ENCODE measurements at places on chromosomes 6 and 20. TPM values are rescaled to one million over a fixed set of nuclear protein-coding genes. Genes with fewer than 3 reads are reported as not detected.

DNA sequence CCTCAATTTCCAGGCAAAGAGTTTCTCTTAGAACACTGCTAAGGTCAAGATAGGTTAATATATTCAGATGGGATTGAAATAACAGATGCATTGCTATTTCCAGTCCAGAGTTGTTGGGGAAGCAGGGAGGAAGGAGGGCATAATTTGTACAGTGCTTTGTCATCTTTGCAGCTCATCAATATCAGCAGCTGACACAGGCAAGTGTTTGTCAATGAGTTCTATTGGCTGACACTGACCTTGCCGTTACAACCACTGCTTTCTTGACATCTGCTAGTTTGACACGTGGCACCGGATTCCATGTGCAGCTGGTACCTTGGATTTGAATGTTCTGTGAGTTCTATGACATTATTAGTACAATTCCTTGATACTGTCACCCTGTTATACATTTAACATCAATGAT, 28.0 kb upstream of the MLIP start:
- H3K27ac ChIP-seq, result no peak overlapping the region
- no peak overlapping the region for H3K4me3 ChIP-seq
- H3K4me1 ChIP-seq, result no peaks in the 10 kb centered on the region
- no peaks in the 10 kb centered on the region for H3K27me3 ChIP-seq

DNA sequence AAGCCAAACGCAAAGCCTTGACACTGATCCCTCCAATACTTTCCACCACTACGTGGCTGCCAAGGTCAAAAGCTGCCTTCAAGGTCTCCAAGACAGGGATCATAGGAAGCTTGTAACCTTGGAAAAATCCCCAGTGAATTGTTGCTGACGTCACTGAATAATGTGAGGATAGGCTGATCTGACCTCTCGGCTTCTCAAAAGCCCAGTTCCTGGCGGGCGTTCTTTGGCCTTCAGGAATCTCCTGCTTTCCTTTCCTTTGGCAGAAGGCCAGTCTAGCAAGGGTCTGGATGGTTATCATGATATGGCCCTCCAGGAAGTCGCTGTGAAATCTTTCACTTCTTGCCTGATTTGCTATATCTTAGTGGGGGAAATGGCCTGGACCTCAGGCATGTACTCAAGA, 61.4 kb upstream of the TNFAIP3 start:
- H3K4me1 ChIP-seq, result peaks cover 51% of the 10 kb centered on the region
- H3K4me3 ChIP-seq, result no peak overlapping the region
- no peaks in the 10 kb centered on the region for H3K27me3 ChIP-seq
- H3K27ac ChIP-seq, result no peak overlapping the region

THBD gene
- total RNA-seq, result not detected

- peaks cover 3% of the 10 kb centered on the region for H3K4me1 ChIP-seq
- no peaks in the 10 kb centered on the region for H3K27me3 ChIP-seq
- no peak overlapping the region for H3K27ac ChIP-seq
- H3K36me3 ChIP-seq, result no peaks in the 10 kb centered on the region
- no peak overlapping the region for H3K4me3 ChIP-seq
These were observed 16.1 kb upstream of the SRSF3 start for GRCh38 chr6:36578030-36578429.

TMEM170B gene
- 0.62 TPM for total RNA-seq

C6orf15 gene
- not detected for total RNA-seq

RNF8 gene
- total RNA-seq, result 28.5 TPM

GRCh38 chr20:2752567-2753460, 47.6 kb downstream of the CPXM1 start:
- no peaks in the 10 kb centered on the region for H3K36me3 ChIP-seq
- no peak overlapping the region for H3K27ac ChIP-seq
- peaks cover 16% of the 10 kb centered on the region for H3K4me1 ChIP-seq
- peak; percentile 31 for DNase-seq

- H3K36me3 ChIP-seq, result peaks cover 39% of the 10 kb centered on the region
- no peaks in the 10 kb centered on the region for H3K27me3 ChIP-seq
- H3K27ac ChIP-seq, result peak overlapping the region; percentile 82
- H3K4me1 ChIP-seq, result peaks cover 43% of the 10 kb centered on the region
- H3K4me3 ChIP-seq, result peak overlapping the region; percentile 82
These were observed 84.4 kb downstream of the INSM1 start for GRCh38 chr20:20452254-20452676.

GRCh38 chr6:16585805-16586204, 175.5 kb downstream of the ATXN1 start:
- H3K27ac ChIP-seq, result no peak overlapping the region
- DNase-seq, result no peak
- no peaks in the 10 kb centered on the region for H3K27me3 ChIP-seq
- H3K4me1 ChIP-seq, result peaks cover 18% of the 10 kb centered on the region

GRCh38 chr6:33633462-33634158, 12.5 kb downstream of the ITPR3 start:
- H3K36me3 ChIP-seq, result peaks cover 16% of the 10 kb centered on the region
- H3K4me3 ChIP-seq, result peak overlapping the region; percentile 82
- H3K4me1 ChIP-seq, result peaks cover 42% of the 10 kb centered on the region
- DNase-seq, result peak; percentile 60

Measured in activated T-helper 2 cell treated with anti-CD3 and anti-CD28 coated beads, Interferon-gamma antibody, Interleukin-2, Interleukin-4, amounts not matched to agents 10 μg/mL and 5 μg/mL and 100 μg/mL, durations not matched to agents 14 hours and 24 hours and 36 hours (primary cell).